ENCODE measurements at places on chromosomes 2 and 18.

- no peak for DNase-seq
Observed at GRCh38 chr18:805755-806110, 6.3 kb downstream of the YES1 start.

DNA sequence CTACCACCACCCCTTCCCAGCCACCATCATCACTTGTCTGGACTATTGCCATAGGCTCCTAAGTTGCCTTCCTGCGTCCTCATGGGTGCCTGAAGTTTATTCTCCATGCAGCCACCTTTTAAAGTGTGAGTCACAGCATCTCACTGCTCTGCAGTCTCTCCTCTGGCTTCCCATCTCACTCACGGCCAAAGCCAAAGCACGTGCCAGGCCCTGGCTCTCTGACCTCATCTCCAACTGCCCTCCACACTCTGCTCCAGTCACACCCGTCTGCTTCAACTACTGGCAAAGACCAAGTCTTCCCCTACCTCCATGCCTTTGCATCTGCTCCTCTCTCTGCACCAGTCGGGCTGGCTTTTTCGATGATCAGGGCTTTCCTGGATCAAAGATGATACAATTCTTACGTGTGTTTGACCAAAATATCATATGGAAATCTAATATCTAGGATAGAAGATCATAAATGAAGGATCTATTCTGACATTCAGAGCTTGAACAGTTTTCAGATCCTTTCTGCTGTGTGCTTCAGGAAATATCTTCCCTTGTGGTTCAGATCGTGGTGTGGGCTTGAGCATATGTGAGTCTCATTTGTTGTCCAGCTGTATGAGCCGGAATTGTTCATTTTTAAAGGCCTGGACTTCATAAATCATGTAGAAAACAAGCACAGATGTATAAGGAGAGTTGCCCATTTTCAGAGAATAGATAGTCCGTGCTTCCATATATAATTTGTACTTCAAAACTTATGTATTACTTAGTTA, 175.6 kb downstream of the PRKCE start:
- DNase-seq = no peak

GRCh38 chr18:6939972-6940371, 177.6 kb downstream of the LAMA1 start:
- DNase-seq = no peak

DNA sequence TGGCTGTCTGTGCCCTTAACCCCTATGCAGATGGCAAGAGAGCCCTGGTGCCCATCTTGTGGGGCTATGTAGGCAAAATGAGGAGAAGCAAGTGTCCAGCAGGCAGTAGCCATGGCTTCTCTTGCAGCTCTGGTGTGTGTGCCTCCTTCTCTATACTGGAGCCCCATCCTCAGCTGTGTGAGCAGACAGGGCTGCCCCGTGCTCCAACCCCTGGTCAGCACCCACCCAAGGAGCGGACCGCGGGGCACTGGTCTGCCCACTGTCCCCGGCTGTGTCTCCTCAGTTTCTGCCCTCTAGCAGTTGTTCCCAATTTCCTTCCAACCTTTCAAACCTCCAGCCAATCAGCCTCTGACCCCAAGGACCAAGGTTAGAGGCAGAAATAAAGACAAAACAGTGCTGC, 134.9 kb upstream of the GLI2 start:
- DNase-seq = no peak

DNA sequence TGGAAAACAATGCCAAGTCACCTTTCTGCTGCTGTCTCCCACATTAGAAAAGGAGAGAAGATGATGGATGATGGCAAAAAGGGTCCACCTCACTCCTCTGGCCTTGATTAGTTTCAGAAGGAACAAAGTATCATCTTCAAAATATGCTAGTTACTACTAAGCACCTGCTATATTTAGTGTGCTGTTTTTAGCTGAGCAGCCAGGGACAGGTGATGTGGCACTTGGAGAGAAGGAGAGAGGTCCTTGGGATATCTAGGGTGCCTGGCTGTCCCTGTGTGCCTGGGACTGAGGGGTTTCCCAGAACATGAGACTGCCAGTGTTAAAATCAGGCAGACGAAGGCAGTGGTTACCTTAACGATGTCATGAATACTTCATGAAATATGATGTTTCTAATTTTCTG, 235.5 kb upstream of the NT5C1B start:
- DNase-seq = no peak

- no peak for DNase-seq
Observed at GRCh38 chr18:76306685-76307292, 188.3 kb downstream of the ZNF516 start.

DNA sequence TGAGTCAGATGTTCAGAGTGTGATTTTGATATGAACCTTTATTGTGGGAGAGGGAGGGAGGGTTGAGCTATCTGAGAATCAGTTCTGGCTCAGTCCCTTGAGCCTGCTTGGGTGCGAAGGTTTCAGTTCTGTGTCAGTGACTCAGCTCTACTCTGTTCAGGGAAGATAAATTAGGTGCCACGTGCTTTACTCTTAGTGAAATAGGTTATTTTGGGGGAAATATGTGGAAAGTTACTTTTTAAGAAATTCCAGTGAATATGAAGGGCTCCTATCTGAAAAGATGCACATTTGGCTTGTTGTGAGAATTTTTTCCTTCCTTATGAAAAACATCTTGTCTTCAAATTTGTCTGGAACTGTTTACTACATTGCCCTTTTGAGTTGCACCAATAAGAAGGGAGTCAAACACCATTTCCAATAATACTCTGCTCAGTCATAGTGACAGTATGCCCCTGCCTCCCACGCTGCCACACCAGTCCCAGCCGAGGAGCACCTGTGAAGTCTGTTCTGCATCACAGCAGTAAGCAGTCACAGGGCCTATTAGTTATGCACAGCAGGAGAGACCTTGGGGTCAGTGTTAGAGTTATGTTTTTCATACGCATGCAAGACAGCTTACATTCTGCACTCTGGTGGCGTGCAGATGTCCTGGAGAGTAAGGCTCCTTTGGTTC, 32.8 kb upstream of the DNAH7 start:
- no peak for DNase-seq

- DNase-seq = no peak
Observed at GRCh38 chr2:170354855-170355780, 177.2 kb downstream of the MYO3B start.

GRCh38 chr2:69509750-69510140, 72.5 kb upstream of the NFU1 start:
- DNase-seq = no peak

GRCh38 chr2:150282357-150282756, 205.1 kb downstream of the RND3 start:
- no peak for DNase-seq

DNA sequence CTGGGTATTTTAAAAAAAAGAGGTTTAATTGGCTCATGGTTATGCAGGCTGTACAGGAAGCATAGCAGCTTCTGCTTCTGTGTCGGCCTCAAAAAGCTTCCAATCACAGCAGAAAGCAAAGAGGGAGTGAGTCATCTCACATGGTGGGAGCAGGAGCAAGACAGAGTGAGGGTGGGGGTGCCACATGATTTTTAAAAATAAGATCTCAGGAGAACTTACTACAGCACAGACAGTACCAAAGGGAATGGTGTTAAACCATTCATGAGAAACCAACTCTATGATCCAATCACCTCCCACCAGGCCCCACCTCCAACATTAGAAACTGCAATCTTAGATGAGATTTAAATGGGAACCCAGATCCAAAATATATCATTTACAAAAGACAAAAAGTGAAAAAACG, 14.6 kb downstream of the ZNF519 start:
- DNase-seq = no peak

DNA sequence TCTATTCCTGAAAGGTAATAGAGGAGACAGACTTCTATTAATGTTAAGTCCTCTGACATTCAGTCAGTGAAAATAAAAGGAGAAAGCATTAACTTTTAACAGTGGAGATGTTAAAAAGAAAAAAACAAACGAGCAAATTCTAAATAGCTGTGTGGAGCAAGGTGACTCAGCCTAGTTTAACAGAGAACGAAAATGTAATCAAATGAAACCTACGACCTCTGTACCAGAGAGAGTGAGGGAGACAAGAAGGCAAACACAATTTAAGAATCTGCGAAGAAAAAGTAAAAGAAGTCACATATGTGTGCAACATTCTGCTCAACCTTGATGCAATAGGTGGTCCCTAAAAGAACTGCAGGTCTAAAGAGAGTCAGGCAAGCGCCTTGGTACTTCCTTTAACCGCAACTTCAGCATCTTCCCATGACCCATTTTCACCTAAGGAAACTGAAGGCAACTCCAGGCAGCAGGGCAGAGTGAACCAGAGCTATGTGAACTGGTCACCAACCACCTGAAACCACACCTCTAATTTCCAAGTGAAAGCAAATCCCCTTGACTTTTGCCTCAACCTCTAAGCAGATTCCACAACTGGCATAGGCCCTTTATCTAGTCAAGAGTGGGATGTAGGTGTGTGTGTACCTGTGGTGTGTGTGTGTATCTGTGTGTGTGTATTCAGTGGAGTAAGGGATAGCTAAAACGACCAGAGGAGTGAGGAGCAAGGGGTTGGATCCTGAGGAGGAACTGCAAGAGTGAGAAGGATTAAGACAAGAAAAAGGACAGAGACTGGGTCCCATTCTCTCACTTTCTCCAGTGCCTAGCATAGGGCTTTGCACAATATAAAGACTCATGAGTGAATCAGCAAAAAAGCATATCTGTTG, 43.0 kb downstream of the FIGN start:
- no peak for DNase-seq

- DNase-seq = no peak
Observed at GRCh38 chr2:74571058-74571457, 16.5 kb downstream of the DOK1 start.

DNA sequence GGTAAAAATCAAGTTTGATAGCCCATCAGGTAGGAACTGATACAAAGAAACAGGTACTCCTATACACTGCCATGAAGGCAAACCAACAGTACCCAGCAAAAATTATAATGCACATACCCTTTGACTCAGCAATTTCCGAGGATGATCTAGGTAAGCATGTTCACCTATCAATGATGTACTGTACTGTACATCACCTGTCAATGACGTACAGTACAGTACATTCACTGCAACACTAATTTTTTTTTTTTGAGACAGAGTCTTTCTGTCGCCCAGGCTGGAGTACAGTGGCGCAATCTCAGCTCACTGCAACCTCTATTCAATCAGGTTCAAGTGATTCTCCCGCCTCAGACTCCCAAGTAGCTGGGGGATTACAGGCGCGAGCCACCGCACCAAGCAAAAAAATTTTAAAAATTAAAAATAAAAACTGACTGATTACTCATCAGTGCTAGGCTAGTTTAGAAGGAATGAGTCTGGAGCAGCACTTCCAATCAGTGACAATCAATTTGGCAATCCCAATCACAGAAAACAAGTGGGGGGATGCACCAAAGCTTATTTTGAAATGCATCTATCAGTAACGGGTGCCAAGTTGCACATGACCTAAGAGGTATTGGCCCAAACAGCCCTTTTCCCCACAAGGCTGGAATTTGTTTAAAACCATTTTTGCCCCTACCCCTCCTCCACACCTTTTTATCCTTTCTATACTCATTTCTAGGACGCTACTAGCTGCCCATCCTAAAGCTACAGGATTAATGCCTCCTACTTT, 8.2 kb downstream of the SRSF7 start:
- no peak for DNase-seq

GRCh38 chr18:34957119-34957863, 83.9 kb upstream of the MAPRE2 start:
- DNase-seq = no peak

DNA sequence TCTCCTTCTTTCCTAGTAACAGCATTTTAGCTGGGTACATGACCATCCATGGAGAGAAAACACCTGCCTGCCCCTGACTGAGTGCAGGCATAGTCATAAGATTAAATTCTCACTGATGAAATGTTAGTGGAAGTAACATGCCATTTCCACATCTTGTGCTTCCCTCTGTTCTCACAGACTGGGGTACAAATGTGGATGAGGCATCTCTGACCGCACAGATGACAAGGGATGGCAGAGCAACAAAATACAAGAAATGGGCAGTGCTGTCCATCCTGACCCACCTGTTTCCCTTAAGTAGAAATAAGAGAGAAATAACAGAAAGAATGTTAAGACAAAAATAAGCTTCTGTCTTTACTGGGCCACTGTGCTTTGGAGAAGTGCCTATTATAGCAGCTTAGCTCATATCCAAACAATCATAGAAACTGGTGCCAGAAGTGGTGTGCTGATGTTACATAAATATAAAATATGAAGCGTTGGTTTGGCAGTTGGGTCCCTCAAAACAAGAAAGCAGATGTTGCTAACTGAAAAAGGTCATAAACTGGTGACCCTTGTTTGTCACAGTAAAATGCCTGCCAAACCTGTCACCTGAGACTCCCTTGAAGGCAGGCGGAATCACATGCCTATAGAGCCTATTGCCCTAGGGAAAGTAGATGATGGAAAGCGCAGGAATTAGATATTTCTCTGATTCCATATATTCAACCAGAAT, 72.4 kb upstream of the CCDC150 start:
- DNase-seq = no peak

DNA sequence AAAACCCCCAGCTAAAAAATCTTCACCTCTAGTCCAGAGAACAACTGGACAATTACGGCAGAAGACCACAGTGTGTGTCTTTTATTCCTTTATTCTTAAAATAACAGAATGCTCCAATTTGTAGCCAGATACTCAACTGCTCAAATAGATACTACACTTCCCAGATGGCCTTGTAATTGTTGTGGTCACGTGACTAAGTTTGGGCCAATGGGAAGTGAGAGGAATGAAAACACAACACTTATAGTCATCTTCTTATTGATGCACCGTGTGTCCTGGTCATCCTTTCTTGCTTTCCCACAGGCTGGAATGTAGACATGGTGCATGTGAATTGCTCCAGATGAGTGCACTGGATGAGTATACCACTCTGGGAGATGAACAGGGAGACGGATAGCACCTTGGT, 145.1 kb downstream of the CDC42EP3 start:
- no peak for DNase-seq

- DNase-seq = no peak
Observed at GRCh38 chr2:119197529-119198239, 25.9 kb upstream of the STEAP3 start.

- no peak for DNase-seq
Observed at GRCh38 chr18:47790036-47790435, 140.4 kb downstream of the SMAD2 start.

- no peak for DNase-seq
Observed at GRCh38 chr2:199956062-199956380, 639 bp downstream of the MAIP1 start.

DNA sequence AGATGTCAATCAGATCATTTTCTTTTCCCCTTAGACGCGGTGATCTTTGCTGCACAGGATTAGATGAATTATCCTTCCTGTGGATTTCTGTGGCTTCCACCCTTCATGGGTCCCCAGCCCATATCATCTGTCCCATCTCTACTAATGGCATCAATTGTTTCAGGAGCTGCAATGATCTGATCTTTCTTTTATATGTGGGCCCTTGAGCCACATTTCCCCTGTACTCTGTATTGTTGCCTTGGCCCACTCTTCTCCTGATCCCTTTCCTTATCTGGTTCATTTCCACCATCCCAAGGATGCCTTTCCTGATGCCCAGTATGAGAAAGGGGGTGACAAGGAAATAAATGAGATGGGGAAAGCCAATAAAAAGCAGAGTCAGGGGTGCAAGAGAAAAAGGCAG, 24.7 kb downstream of the SP140 start:
- DNase-seq = no peak
